Ecto neural progenitor cell (in vitro differentiated cells): ENCODE measurements at places on chromosomes 4 and X.
A peak's percentile ranks its signal among the peaks of the same experiment; 100 is the strongest.

- DNase-seq, result no peak
These were observed 100.5 kb upstream of the TBC1D9 start for GRCh38 chr4:140856621-140857062.

DNA sequence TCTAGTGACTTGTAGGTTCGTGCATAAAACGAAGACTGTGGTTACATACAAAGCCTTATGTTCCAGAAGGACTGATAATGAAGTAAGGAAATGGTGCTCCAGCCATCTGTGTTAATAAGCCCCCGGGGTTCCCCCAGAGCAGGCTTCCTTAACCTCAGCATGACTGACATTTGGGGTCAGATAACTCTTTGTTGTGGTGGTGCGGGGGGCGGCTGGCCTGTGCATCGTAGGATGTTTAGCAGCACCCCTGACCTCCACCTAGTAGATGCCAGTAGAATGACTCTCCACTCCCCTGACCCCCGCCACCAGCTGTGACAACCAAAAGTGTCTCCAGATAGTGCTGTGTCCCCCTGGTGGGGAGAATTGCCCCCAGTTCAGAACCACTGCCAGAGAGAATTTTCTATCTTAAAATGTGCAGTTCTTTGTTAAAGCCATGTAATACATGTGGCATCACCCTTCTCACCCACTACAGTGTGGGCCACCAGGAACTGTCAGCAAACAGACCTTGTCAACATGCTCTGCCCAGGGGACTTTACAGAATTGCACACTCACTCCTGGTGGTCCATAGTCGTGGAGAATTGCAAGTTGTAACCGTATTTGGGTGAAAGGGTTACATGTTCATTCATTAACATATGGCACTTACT is 7.5 kb downstream of the SH3KBP1 start:
- no peak for DNase-seq

DNA sequence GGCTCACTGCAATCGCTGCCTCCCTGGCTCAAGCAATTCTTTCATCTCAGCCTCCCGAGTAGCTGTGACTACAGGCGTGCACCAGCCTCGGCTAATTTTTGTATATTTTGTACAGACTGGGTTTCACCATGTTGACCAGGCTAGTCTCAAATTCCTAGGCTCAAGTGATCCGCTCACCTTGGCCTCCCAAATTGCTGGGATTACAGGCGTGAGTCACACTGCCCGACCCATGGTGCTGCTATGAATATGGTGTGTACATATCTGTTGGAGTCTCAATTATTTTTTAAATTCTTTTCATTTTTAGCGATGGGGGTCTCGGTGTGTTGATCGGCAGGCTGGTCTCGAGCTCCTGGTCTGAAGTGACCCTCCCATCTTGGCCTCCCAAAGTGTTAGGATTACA is 78.0 kb upstream of the PRKX start:
- DNase-seq, result no peak

DNA sequence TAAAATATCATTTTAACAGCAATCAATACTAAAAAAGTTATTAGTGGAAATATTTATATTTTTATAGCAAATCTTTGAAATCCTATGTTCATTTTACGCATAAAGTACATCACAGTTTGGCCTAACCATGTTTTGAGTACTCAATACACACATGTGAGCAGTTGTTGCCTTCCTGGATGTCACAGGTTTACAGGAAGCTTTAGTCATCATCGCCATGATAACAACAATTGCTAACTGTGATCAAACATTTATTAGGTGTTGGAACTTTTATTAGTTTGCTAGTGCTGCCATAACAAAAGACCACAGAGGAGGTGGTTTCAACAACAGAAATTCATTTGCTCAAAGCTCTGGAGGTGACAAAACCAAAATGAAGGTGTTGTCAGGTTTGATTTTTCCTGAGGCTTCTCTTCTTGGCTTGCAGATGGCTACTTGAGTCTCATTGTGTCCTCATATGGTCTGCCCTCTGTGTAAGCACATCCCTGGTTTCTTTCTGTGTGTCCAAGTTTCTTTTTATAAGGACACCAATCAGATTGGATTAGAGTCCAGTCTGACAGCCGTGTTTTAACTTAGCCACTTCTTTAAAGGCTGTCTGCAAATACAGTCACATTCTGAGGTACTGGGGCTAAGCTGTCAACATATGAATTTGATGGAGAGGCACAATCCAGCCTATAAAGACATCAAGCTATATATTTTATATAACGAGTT is 43.1 kb upstream of the BOD1L1 start:
- no peak for DNase-seq

GRCh38 chrX:45859407-45859806 is 658.7 kb upstream of the DIPK2B start:
- DNase-seq, result no peak

DNA sequence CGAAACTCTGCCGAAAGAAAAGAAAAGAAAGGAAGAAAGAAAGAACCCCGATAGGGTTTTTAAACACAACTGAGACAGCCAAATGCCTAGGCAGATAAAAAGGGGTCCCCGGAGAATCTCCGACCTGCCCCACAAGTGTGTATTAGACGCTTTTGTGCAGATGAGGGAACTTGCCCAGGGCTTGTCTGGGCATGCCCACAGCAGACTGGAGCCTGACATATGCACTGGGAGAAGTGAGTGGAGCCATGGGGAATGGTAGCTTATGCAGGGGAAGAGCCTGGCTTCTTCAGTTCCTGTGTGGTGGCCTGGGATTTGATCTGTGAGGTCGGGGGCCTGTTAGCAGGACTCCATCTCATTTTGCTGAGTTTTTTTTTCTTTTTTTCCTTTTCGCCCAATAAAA is 199.0 kb downstream of the GPC3 start:
- DNase-seq, result no peak

GRCh38 chr4:45317276-45317675 is 590.9 kb upstream of the GNPDA2 start:
- DNase-seq, result no peak

GRCh38 chr4:168565130-168565529 is 68.3 kb downstream of the PALLD start:
- DNase-seq, result no peak

DNA sequence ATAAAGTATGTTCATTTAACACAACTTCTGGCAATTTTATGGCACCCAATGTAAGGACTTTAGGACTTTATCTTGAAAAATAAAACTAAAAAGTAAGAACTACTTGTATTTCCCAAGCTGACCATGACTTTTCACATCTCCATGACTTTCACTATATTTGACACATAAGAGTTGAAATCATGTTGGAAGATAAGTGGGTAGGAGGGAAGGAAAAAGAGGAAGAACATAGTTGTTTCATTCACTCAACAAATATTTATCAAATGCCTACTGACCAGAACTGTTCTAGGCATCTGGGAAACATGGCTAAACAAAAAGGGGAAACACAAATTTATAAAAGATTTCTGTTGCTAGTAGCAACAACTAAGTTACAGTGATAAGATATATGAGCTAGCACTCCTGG is 16.0 kb downstream of the SCLT1 start:
- DNase-seq, result no peak

DNA sequence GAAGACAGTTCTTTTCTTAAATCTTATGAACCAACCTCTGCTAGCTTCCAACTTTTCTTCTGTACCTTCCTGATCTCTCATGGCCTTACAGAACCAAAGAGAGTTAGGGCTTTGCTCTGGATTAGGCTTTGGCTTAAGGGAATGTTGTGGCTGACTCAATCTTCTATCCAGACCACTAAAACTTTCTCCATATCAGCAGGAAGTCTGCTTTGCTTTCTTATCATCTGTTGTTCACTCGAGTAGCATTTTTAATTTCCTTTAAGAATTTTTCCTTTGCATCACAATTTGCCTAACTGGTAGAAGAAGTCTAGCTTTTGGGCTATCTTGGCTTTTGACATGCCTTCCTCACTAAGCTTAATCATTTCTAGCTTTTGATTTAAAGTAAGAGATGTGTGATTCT is 167.0 kb downstream of the TBCK start:
- DNase-seq, result no peak

- no peak for DNase-seq
These were observed 15.2 kb upstream of the TLR8 start for GRCh38 chrX:12891171-12891570.

DNA sequence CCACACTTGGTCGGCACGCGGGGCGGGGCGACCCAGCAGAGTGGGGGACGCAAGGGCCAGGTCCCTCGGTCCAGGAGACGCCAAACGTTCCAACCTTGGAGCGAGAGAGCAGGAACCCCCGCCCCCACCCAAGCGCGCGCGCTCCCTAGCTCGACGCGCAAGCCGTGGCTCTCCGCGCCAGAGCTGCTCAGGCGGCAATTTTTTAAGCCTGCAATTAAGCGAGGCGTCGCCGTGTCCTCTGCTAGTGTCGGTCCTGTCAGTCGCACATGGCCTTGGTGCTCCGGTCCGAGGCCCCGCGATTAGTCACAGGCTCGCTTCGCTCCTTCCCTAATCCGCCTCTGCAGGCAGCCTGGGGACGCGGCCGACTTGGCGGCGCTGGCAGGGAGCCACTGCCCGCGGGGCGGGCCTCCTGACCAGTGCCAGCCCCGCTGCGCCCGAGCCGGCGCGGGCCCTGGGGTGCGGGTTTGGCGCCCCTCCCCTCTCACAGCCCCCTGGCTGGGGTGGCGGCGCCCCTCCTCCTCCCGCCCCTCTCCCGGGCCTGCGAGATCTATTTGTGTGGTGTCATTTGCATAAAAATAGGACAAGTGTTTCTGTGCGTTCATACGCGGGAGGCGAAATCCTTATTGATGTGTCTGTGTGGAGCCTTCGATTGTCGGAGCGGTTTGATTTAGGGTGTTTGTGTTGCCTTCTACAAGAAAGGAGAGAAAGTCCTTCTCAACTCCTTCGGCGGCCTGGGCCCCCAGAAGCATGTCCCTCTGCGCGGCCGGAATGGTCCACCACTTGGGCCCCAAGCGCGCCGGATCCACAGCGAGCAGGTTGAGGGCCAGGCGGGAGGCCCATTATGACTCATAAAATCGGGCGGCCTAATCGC is 9.8 kb upstream of the BCOR start:
- peak; percentile 83 for DNase-seq

GRCh38 chrX:145953628-145954027 is 136.0 kb downstream of the SLITRK2 start:
- no peak for DNase-seq

DNA sequence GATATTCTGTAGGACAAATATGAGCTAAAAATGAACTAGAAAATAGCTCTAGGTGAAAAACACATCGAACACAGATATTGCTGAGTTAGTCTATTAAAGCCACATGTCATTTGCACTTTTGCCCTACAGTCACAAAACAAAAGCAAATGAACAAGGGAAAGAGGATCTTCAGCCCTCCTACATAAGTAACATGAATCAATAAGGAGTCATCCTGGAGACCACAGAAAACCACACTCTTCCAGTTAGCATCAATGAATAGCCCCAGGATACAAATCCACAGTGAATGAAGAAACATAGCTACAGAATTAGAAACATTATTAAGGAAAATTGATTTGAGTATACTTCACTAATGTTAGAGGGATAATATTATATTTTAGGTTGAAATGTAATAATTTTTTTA is 311.4 kb downstream of the MAPK10 start:
- no peak for DNase-seq

GRCh38 chrX:32533848-32534247 is 677.5 kb downstream of the DMD start:
- no peak for DNase-seq

GRCh38 chr4:106369456-106370060 is 980 bp upstream of the GIMD1 start:
- DNase-seq, result no peak

- DNase-seq, result no peak
These were observed 19.1 kb upstream of the S100P start for GRCh38 chr4:6674500-6675149.

GRCh38 chrX:40145923-40146261 is 48.1 kb upstream of the BCOR start:
- no peak for DNase-seq

DNA sequence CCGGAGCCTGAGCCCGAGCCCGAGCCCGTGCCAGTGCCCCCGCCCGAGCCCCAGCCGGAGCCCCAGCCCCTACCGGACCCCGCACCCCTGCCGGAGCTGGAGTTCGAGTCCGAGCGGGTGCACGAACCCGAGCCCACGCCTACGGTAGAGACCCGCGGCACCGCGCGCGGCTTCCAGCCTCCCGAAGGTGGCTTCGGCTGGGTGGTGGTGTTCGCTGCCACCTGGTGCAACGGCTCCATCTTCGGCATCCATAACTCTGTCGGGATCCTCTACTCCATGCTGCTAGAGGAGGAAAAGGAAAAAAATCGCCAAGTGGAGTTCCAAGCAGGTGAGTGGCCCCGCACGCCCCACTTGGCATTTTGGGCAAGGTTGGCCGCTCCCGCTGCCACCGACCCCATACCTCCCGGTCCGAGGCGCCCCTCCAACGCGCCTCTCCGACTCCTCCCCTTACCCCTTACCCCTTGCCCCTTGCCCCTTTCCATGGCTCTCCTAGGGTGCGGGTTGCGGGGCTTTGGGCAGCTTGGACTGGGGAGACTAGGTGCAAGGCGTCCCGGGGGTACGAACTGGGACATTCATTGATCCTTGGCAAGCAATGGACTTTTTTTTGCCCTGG is 553 bp downstream of the SLC16A2 start:
- DNase-seq, result peak; percentile 45

DNA sequence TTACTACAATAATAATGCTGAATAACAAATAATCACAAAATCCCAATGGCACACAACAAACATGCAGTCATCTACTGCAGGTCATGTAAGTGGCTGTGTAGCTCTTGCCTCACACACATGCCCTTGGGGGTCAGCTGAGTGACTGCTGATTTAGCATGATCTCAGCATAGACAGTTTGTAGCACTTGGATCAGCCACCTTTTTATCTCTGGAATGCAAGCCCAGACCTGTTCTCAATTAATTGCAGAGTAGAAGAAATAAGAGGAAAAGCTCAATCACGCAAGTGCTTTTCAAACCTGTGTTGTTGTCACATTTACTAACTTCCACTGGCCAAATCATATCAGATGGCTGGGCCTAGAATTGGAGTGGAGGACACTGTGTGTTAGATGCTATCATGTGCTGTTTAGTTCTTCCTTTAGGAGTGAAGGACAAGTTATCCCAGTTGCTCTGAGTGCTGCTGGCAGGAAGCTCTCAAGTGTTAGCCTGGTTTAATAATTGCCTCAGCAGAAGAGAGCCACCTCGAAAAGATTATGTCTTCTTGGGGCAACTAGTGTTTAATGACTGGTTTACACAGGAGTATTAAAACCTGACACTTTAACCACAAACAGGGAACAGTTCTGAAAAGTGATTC is 128.3 kb upstream of the EPHA5 start:
- DNase-seq, result no peak

GRCh38 chrX:10893976-10894375 is 217.2 kb upstream of the HCCS start:
- no peak for DNase-seq

GRCh38 chr4:186250760-186251159 is 15.2 kb upstream of the F11 start:
- DNase-seq, result no peak
